ENCODE measurements at places on chromosomes 12 and 14.
A peak's percentile ranks its signal among the peaks of the same experiment; 100 is the strongest.

DNA sequence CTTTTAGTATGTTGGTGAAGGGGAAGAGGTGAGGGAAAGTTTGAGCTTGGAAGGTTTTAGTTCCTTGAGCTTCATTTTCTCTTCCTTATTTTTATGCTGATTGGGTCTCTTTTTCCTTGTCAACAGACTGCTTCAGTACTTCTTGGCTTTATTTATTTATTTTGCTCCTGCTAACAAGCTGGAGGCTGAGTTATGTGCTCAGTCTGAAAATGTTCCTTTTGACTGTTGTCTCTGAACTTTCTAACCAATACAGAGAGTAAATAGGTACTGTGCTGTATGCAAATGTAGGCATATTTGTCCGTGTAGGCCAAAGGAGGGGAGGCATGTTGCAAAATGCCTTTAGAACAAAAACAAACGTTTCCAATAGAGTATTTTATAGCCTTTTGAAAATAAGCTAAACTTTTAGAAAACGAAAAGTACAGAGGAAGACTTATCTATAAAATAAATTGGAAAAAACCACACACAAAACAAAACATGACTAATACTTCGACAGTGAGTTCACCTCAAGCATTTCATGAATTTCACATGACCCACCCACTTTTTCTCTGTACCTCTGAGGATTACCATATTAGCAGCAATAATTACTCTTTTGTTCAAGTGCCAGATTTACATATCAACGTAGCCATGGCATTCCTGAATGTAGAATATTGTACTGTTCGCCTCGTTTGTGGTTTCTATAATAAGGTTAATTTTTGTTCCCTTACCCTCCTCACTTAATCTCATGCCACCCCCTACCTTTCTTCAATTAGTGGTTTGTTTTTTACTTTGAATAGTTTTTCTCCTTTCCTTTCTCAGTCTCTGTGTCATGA is 4.7 kb upstream of the CREBL2 start:
- no peak for DNase-seq

- no peak for DNase-seq
Observed at GRCh38 chr12:109827566-109828550, 5.3 kb downstream of the TRPV4 start.

DNA sequence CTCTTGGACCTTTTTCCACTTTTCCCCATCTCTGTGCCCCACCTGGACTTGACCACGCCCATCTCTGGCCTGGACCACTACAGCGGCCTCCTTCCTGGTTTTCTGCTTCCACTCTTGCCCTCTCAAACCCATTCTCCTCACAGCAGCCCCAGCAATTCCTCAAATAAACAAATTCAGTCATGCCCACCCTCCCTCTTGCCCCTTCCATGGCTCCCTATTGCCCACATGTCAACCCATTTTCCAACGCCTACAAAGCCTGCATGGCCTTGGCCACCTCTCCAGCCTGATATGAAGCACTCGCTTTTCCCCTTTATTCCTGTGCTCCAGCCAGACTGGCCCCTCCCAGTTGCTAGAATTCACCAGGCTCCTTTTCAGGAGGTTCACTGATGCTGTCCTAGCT is 5.9 kb upstream of the OTUB2 start:
- DNase-seq: no peak

DNA sequence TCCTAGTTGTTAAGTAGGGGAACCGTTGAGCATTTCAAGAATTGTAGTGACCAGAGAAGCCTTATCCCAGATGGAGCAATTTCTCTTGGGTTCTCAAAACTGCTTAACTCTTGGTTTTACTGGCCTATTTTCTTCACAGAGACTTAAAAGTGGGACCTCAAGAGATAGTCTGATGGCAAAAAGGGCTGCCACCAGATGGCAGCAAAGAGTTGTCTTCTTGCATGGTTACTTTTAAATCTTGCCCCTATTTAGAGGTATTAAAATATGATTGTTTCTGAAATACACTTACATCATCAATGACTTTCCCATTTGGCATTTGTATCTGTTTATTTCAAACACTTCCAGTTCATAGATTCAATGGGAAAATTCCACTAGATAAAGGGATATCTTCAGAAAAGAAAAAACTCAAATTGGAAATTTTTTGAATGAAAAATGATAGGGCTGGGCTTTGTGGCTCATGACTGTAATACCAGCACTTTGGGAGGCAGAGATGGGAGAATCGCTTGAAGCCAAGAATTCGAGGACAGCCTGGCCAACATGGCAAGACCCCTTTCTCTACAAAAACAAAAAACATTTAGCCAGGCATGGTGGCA is 69.9 kb upstream of the CNTN1 start:
- peak; percentile 34 for DNase-seq

DNA sequence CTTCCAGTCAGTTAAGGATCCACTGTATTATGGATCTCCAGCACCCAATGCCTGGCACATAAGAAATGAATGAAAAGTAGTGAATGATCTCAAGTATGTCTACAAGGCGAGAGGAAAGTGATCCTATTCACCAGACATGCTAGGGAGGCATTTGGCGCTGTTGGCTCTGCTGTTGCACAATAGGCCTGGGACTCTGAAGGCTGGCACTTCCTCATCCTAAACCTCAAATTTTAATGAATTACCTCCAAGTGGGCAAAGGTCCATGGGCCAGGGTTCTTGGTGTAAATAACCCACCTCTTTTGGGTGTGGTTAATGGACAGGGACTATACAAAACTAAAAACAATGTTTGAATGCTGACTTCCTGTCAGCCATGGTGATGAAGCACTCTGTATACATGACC is 173.4 kb upstream of the PZP start:
- DNase-seq: no peak

- no peak for DNase-seq
Observed at GRCh38 chr12:113347892-113348291, 10.5 kb upstream of the PLBD2 start.

DNA sequence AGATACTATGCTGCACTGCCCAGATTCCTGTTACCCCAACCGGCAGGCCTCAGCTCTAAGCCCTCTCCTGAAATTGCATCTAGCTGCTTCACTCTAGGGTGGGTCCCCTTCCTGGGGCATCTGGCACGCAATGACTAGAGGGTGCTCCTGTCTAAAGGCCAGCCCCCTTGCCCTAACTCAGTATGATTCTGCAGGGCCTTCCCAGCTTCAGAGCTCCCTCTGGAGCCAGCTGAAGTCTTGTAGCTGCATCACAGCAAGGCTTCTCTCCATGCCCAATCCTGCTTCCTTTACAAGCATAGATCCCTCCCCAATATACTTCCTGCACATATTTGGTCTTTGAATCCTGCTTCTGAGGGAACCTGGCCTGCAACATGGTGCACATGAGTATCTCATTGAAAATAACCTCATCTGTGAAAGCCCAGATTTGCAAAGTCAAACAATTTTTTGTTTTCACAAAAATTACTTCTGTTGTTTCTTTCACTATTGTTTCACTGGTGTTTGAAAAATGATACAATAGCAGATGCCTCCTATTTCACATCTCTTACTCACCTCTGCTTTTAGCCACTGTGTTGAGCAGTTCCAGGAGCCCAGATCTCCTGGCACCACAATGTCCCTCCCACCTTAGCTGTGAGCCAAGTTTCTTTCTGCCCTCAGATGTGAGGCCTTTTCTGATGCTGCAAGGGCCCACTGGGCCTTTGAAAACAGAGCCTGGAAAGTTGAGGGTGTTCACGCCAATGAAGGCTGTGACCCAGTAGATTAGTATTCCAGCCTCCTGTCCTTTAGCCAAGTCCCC is 169.5 kb upstream of the EGLN3 start:
- no peak for DNase-seq

DNA sequence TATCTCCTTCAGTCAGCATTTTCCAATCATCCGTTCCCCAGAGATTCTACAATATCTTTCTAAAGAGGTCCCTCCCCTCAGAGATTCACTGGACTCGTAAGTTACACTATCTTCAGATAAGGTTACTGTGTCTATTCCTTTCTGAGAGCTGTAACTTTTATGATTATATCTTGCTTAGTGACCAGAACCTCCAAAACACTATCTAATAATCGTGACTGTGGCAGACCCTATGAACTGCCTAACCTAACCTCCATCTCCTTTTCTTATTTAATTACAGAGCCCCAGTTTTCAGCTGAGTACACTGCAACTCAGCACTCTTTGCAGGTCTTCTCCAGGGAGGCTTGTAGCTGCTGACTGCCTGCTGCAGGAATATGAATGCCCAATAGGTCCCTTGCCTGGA is 38.5 kb upstream of the CHGA start:
- DNase-seq: no peak

DNA sequence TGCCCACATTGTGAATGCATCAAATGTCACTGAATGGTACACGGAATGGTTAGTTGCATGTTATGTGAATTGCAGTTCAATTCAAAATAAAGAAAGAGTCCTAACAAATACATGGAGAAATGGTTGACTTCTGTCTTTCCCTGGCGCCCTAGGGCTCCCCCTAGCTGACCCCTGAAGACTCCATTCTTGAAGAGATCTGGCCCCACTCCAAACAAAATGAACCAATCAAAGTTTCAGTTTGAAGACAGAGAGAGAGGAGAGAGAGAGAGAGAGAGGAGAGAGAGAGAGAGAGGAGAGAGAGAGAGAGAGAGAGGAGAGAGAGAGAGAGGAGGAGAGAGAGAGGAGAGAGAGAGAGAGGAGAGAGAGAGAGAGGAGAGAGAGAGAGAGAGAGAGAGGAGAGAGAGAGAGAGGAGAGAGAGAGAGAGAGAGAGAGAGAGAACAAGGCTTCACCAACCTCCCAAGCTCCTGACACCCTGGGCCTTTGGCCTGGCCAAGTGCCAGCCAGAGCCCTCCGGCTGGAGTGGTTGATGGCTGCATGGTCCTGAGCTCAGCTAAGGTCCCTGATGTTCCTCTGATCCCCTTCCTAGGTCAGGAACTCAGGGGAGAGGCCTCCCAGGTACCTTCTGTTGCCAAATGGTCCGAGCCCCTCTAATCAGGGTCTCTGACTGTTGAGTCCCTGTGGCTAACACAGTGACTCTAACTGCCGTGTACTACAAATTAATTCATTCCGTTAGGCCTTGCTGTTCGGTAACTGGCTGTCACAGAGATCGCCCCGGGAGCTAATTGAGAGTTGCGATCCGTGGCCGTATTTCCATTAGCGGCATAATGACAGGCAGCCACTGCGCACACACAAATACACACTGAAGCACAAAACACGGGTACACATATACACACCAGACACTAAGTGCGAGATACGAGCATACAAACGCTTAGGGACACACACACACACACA is 188.8 kb downstream of the ESRRB start:
- DNase-seq: no peak

GRCh38 chr14:65915125-65915524 is 502.6 kb downstream of the FUT8 start:
- no peak for DNase-seq

GRCh38 chr12:51189790-51190355 is 16.9 kb upstream of the TFCP2 start:
- DNase-seq: no peak

- DNase-seq: no peak
Observed at GRCh38 chr14:91873471-91874415, 6.4 kb upstream of the TC2N start.

GRCh38 chr12:4482936-4483335 is 37.3 kb upstream of the FGF6 start:
- DNase-seq: no peak

- no peak for DNase-seq
Observed at GRCh38 chr12:3127832-3128231, 50.7 kb downstream of the TSPAN9 start.

Measured in NCI-H1417 treated with DMSO at 0.1 percent for 48 hours (cell line).